Fibroblast of skin of scalp (primary cell): ENCODE measurements at places on chromosomes 2 and 18.

GRCh38 chr2:203559641-203560040 is 24.5 kb upstream of the RAPH1 start:
- DNase-seq, result no peak

DNA sequence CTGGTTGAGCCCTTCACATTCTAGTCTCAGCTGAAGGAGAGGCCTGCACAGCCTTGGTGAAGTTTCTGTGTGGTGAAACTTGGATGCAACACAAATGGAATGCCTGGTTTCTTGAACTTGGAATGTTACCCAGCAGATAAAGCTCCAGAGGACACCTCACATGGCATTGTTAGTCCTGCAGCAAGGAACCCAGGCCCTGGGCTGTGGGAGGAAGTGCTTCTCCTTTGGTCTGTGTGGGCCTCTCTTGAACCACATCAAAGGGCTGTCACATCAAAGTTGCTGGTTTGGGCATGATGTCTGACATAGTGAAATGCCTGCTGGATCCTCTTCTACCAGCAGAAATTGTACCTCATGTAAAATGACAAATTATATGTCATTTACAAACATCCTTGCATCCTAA is 198.5 kb downstream of the FHOD3 start:
- no peak for DNase-seq

DNA sequence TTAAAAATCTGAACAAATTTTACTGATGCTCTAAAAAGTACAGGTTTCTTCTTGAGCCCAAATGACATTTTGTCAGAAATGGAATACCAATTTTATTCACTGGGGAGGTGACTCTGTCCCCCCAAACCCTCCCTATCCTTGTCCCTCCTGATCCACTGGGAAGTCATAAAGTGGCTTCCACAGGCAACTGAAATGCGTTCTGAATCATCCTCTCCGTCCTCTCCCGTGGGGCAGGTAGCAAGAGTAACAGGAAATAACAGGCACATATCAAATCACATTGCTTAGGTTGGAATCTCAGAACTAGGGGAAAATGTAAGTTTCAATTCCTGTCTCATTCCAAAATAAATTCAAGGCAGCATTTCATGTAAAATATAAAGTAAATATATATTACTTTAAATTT is 44.5 kb downstream of the MYL12B start:
- DNase-seq, result no peak

- DNase-seq, result no peak
Measured at GRCh38 chr2:222641336-222641735, 14.6 kb downstream of the FARSB start.

- peak; percentile 59 for DNase-seq
Measured at GRCh38 chr2:131641414-131642206, 113.9 kb downstream of the CCDC74A start.

- peak; percentile 69 for DNase-seq
Measured at GRCh38 chr18:48766026-48766425, 184.7 kb downstream of the SMAD7 start.

GRCh38 chr2:201257381-201257955 is 2.9 kb upstream of the CASP8 start:
- no peak for DNase-seq

GRCh38 chr18:23740105-23740830 is 51.0 kb downstream of the LAMA3 start:
- DNase-seq, result peak; percentile 73
